Naive thymus-derived CD8-positive, alpha-beta T cell (primary cell): ENCODE measurements at places on chromosomes 6 and 20.

GRCh38 chr6:64789476-64789875 lies 917.5 kb downstream of the EYS start:
- no peak for DNase-seq

- DNase-seq: no peak
These were observed 490 bp downstream of the MMUT start for GRCh38 chr6:49462599-49462926.

GRCh38 chr6:102149191-102149590 lies 755.7 kb downstream of the GRIK2 start:
- no peak for DNase-seq

DNA sequence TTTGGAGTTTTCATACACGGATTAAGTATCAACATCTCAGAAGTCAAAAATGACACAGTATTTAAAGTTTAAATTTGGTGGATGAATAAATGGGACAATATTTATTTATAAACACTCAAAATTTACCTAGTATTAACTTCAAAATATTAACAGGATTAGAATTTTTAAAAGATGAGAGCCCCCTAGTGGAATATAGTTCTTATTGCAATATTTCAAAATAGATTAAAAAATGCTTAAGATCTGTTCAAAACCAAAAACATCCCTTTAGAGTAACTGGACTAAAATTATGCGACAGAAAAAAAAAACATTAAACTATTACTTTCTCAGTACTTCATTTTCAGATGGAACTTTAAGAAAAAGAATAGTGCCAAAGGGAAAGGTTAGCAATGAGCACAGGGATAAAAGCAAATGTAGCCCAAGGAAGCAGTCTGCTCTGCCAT lies 56.6 kb downstream of the SNX14 start:
- DNase-seq: no peak

- DNase-seq: no peak
These were observed 29.7 kb downstream of the PDRG1 start for GRCh38 chr20:31922181-31922580.

DNA sequence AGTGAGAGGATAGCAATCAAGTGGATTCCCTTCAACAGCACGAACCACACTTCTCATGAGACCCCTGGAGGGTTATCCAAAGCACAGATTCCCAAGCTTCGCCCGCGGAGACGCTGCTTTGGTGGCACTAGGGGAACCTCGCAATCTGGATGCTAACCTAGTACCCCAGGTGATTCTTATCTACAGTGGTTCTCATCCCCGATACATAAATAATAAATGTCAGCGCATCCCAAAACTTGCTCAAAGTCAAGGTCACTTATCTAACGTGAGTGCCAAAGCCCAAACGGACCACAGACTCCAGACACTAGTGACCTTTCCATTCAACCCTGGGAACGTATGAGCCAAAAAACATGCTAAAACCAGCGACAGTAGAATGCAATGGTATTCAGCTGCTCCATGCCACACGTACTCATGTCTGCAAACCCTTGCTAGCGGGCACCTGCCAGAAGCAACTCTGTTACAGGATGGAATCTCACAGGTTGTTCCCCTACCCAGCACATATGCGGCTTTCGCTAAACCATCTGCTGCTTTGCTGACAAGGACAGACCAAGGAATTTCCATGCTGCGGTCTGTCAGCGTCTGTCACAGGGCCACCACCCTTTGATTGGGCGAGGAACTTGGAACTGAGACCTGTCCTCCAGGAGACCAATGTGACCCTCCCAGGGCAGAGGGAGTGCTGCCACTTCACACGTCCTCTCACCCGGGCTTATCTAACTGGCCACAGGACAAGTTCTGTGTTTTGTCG lies 16.8 kb downstream of the MYLK4 start:
- DNase-seq: no peak

- no peak for DNase-seq
These were observed 84.6 kb upstream of the JAG1 start for GRCh38 chr20:10758446-10758845.

- DNase-seq: no peak
These were observed 463.8 kb downstream of the BMP2 start for GRCh38 chr20:7231303-7231702.

- DNase-seq: no peak
These were observed 252.7 kb downstream of the DHX35 start for GRCh38 chr20:39214828-39215227.

DNA sequence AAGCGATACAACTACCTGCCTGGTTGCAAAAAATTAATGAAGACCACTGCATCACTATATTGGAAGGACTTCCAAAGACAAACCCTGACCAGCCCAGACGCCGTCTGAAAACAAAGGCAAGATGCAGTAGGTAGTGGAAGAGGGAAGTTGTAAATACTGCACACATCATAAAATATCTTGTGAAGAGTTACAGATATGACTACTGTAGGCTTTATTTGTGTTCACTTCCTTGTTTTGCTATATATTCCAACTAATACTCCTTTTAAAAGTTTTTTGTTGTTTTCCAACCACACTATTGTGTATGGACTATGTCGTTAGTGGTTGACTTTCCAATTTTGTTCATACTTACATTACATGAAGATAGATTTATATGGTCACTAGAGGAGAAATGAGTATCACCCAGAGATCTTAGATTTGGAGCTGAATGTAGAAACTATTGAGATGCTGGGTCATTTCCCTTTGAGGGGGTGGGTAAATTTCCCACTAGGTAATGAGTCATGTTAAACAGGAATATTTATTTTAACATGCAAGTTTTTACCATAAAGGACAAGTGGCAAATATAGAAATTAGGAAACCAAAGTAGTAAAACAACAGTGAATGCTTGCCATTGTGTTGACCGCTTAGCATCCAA lies 16.6 kb upstream of the TXLNB start:
- DNase-seq: no peak

- no peak for DNase-seq
These were observed 311.5 kb downstream of the LAMA2 start for GRCh38 chr6:129194306-129194941.

GRCh38 chr6:159680104-159680503 lies 12.9 kb downstream of the SOD2 start:
- no peak for DNase-seq

DNA sequence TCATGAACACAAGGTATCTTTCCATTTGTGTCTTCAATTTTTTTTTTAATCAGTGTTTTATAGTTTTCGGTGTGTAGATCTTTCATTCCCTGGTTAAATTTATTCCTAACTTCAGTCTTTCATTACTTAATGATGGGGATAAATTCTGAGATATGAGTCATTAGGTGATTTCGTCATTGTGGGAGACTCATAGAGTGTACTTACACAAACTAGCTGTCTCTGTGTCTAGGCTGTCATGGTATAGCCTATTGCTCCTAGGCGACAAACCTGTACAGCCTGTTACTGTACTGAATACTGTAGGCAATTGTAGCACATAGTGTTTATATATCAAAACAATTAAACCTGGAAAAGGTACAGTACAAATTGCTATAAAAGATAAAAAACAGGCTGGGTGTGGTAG lies 42.1 kb downstream of the SMAP1 start:
- no peak for DNase-seq

- DNase-seq: no peak
These were observed 37.3 kb upstream of the UST start for GRCh38 chr6:148709577-148709976.

DNA sequence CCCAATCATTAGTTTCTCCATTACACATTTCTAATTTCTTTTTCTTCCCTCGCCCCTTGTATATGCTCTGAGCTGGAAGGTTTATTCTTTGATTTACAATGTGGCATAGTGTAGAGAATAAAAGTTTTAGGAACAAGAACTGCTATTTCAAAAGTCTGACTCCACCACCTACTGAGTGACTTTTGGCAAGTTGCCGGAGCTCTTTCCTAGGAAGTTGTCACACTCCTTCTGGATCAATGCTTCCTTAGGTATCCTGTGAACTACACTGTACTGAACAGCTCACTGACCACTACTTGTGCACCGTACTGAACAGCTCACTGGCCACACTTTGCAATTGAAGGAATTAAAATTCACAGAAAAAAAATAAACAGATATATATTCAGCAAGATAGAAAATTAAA lies 458.2 kb downstream of the FRK start:
- DNase-seq: no peak
